Smooth muscle cell of the pulmonary artery (primary cell): ENCODE measurements at places on chromosomes 3 and 15. TPM values are rescaled to one million over a fixed set of nuclear protein-coding genes. Genes with fewer than 3 reads are reported as not detected.

MASP1 gene
- 1.7 and 5.7 TPM in 2 replicates for total RNA-seq

SPG21 gene
- total RNA-seq = 72.9 and 87.0 TPM in 2 replicates

PFKFB4 gene
- 59.8 and 62.5 TPM in 2 replicates for total RNA-seq

PRSS50 gene
- total RNA-seq = not detected in 2 replicates

PPP2R3A gene
- 9.3 and 9.6 TPM in 2 replicates for total RNA-seq

ASB14 gene
- total RNA-seq = not detected in 2 replicates

TMEM207 gene
- total RNA-seq = not detected in 2 replicates

PCLAF gene
- 12.9 and 18.4 TPM in 2 replicates for total RNA-seq

PP2D1 gene
- not detected in 2 replicates for total RNA-seq
